ENCODE measurements at places on chromosomes 16 and 17.

GRCh38 chr17:17445925-17446665 lies 30.7 kb upstream of the MED9 start:
- DNase-seq: peak; percentile 82

DNA sequence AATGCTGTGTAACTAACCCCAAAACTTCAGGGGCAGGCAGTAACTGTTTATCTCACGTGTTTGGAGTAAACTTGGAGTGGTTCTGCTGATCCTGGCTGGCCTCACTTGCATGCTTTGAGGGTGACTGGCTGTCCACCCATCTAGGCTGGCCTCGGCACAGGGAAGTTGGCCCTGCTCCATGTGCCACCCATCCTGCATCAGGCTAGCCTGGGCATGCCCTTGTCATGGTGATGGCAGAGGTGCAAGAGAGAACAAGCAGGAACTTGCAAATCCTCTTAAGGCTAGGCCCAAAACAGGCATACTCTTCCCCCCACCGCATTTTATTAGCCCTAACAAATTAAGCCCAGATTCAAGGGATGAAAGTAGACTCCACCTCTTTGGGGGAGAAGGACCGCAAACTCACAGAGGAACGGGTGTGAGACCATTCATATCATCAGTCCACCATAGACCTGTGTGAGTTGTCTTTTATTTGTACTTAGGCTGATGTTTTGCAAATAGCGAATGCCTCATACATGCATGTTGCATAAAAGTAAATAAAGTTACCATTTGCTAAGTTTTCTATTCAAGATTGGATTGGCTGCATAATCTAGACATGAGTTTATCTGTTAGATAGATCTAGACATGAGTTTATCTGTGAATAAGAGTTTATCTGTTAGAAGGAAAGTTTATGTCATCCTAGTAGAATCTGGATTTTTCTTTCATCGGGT lies 221.0 kb downstream of the CCDC182 start:
- DNase-seq: peak; percentile 30

GRCh38 chr17:52738791-52739190 lies 580.3 kb upstream of the CA10 start:
- DNase-seq: no peak

DNA sequence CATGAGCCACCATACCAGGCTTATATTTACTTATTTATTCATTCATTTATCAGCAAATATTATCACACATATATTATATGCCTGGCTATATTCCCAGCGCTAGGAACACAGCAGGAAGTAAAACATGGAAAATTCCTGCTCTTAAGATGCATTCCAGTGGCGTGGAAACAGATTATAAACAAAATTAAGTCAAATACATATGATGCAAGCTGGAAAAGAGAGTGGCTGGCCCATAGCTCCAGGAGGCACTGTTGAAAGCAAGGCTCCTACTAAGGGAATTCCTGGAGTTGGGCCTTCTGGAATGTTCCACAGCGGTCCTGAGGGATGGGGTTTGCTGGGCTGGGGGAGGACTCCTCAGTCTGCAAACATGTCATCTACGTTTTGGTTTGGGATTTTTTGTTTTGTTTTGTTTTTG lies 18.4 kb downstream of the ADCY9 start:
- DNase-seq: no peak

- no peak for DNase-seq
Measured at GRCh38 chr17:77099997-77100396, 40.8 kb upstream of the SEC14L1 start.

DNA sequence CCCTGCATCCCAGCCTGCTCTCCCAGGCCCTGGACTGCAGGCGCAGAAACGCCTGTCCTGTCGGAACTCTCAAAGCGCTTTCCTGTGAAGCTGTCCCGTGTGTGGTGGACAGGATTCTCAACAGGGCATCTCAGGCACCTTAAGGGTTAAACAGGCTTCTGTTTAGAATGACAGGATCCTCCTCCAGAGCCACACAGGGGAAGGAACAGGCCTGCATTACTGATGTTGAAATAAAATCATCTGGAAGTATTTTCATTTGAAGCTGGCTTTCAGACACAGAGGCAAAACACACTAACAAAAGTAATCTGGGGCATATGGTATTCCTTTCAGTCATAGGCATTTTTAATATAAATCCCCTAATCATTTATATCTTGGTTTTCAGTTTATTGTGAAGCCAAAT lies 7.4 kb downstream of the HS3ST3A1 start:
- no peak for DNase-seq

DNA sequence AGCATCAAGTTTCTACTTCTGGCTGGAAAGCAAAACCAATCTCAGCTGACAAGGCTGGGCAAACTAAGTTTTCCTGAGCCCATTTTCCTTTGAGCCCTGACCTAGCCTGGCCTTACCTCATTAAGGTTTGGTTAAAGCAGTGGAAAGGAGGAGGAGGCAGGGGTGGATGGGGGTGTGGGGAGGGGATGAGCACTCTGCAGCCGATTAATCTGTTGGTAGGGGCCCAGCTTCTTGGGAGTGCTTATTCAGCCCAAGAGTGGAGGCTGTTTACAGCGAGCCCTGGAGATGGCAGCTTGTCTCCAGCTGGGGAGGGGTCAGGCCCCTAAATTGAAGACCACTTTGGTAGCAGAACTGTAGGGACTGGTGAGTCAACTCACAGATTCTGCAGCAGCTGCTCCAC lies 12.0 kb downstream of the SMCR8 start:
- no peak for DNase-seq

- no peak for DNase-seq
Measured at GRCh38 chr16:89034573-89034961, 57.6 kb upstream of the CBFA2T3 start.

GRCh38 chr16:68000450-68000849 lies 1.2 kb upstream of the DPEP2 start:
- DNase-seq: peak; percentile 20

GRCh38 chr16:25916037-25916436 lies 224.3 kb downstream of the HS3ST4 start:
- DNase-seq: no peak

DNA sequence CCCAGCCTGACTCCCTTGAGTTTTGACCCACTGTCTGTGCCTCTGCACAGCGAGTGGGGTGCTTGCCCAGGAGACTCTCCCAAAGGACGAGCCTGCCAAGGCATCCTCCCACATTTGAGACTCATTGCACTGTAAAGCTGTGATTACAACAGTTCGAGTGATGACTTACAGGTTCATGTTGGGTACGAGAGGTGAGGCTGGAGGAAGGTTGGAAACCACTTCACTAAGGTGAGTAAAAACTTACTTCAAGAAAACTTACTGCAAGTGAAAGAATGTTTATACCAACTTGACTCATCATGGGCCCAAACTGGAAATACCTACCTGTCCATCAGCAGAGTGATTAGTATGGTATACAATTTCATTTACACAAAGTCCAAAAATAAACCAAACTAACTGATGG lies 360.1 kb upstream of the CDH11 start:
- DNase-seq: no peak

DNA sequence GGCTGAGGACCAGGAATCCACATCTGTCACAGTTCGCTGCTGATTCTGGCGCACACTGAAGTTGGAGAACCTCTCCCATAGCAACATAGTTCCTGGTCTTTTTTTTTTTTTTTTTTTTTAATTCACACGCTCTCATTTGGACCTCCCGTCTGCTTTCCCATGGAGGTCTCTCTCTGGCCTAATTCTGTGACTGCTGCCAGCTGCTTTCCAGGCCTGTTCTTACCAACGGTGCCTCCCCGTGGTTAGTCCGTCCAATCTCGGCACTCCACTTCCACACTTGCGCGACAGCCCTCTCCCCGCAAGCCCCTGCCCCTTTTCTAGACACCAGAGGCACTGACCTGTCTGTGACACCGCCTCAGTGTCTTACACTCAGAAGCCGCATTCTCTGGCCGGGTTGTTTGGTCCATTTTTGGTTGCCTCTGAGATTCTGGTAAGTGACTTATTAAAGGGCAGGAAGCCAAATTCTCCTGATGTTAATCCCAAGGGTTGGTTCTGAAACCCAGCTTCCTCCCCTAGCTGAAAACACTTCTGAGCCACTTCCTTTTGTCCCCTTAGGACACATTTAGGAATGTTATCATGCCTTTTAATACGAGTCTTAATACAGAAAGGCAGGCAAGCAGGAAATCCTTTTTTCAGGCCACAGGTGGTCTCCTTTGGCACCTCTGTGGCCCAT lies 1.1 kb upstream of the AKTIP start:
- peak; percentile 84 for DNase-seq

DNA sequence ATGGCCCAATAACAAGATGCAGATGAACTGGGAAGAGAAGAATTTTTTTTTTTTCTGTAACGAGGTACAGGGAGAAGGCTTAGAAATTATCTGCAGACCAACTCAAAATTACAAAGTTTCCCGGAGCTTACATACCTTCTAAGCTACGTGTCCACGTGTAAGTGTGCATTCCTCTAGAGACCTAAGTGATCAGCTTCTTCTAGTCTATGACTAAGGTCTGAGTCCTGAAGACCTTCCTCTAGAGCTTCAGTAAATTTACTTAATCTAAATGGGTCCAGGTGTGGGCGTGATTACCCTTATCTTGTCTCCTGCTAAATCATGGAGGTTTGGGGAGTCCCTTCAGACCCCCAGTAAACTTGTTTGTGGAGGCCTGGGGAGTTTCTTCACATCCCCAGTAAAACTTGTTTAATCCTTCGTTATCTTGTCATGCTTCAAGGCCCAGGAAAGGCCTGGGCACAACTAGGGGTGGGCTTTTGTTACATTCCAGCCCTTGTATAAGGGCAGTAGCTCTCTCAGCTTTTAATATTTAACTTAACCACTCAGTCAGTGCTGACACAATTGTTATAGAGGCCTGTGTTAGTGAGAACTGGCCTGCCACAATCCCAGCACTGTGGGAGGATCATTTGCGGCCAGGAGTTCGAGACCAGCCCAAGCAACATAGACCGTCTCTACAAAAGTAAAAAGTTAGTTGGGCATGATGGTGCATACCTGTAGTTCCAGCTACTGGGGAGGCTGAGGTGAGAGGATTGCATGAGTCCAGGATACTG lies 342.3 kb downstream of the SNX29 start:
- peak; percentile 61 for DNase-seq

DNA sequence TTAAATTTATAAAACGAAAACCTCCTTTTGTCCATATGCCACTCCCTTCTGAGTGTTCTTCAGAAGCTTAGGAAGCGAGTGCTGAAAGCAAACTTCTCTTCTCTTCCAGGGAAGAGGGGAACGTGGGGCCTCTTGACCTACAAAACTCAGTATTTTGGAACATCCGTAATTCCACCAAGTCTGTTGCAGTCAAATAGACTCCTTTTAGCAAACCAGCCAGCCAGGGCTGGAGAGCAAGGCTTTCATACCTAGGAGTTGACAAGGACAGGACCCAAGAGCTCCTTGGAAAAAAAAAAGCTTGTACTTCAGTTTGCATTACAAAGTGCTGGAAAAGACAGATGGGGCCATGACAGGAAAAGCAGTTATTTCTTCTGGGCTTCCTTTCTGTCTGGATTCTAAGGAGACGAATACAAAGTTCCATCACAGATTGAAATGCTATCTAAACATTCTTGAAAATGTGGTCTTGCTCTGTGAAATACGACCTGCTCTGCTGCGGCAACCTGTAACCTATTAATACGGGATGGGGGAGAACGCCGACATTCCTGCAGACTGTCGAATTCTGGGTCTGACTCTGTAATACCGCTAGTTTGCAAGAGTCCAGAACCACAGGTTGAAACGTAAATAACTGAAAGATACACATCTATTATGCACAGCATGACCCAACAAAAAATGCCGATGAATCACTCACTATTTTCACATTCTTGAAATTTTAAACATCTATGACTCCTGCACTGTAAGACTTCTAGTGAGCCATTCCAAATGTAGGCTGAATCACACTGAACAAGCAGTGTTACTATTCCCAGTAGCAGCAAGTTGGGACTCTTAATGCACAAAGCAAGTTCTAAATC lies 20.6 kb downstream of the VPS53 start:
- DNase-seq: peak; percentile 83

- DNase-seq: no peak
Measured at GRCh38 chr16:49855822-49856671, at the start of gene ZNF423. TSS of gene ZNF423 (minus strand) at chr16:49856112. CDS start at chr16:49855774, 338 bp downstream.

GRCh38 chr16:67736858-67737257 lies 17.7 kb upstream of the GFOD2 start:
- DNase-seq: no peak

DNA sequence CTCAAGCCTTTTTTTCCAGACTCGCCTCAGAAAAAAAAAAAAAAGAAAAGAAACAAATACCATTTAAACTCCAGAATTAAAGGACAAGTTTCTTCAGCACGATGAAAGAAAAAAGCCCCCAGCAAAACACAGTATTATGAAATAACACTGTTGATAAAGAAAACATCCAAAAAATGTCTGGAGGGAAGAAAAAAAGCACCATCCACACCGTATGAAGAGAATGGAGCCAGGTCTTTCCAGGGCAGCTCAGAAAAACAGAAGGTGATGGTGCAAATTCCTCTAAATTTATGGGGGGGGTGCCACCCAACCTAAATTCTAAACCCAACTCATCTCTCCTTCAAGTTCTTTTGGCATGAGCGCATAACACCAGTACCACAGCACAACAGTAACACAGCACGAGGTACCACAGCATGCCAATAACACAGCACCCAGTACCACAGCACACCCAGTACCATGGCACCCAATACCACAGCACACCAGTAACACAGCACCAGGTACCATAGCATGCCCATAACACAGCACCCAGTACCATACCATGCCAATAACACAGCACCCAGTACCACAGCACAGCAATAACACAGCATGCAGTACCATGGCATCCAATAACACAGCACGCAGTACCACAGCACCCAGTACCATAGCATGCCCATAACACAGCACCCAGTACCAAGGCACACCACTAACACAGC lies 19.0 kb downstream of the AXIN1 start:
- DNase-seq: peak; percentile 59

- DNase-seq: no peak
Measured at GRCh38 chr16:28503470-28504259, 3.0 kb downstream of the IL27 start.

GRCh38 chr16:48182979-48183537 lies 27.3 kb upstream of the ABCC12 start:
- DNase-seq: no peak

DNA sequence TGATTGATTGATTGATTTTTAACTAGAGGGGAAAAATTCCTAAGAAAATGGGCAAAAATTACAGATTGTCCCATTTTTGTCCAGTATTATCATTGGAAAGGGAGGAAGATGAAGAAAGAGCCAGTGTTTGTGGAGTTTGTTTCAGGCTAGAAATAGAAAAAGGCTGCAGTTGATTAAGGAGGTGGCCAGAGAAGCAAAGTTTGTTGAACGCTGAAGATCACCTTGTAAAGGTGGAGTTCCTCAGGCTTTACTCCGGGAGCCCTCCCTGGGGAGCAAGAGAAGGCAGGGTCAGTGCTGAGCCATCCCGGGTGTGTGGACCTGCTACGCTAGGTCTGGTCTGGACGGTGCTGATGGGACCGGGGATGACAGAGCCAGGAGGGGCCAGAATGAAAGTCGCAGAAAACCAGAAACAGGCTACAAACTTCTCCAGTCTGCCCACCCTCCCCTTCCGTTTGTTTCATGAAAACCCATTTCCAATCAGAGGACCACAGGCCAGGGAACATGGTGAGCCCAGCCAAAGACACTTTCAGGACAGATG lies 222.6 kb upstream of the FOXF1 start:
- DNase-seq: no peak

- no peak for DNase-seq
Measured at GRCh38 chr16:30758988-30759491, 2.8 kb downstream of the CFAP119 start.

Measured in cardiac fibroblast (primary cell).